ENCODE measurements at places on chromosomes 12 and 14.
A peak's percentile ranks its signal among the peaks of the same experiment; 100 is the strongest.

- DNase-seq, result no peak
Measured at GRCh38 chr14:60067882-60068281, 23.8 kb upstream of the PCNX4 start.

- DNase-seq, result no peak
Measured at GRCh38 chr12:98741556-98742265, 96.6 kb downstream of the APAF1 start.

DNA sequence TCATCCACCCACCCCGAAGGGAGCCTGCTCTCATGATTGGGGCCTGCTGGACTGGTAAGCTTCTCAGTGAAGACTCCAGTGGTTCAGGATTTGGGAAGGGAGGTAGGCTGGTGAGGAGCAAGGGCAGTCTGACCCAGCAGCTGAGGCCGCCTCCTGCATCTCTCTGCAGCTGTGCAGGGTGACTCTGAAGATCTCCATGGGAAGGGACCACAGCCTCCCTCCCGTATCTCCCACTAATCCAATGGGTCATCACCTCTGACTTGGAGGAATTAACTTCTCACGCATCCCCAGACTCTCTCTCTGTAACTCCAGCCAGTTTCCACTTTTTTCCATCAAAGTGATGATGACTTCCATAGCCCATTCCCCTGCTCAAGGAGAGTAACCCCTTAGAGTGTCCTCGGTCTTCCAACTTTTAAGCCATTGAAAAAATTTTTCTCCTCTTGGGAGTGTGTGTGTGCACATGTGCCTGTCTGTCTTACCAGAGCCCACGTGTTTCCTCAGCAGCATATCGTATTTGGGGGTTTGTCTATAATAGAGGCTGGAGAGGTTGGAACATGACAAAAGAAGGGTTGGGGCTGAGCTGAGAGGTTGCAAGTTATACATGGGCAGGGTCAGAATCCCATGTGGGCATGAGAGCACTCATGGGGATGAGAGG lies 11.3 kb downstream of the CLSTN3 start:
- no peak for DNase-seq

DNA sequence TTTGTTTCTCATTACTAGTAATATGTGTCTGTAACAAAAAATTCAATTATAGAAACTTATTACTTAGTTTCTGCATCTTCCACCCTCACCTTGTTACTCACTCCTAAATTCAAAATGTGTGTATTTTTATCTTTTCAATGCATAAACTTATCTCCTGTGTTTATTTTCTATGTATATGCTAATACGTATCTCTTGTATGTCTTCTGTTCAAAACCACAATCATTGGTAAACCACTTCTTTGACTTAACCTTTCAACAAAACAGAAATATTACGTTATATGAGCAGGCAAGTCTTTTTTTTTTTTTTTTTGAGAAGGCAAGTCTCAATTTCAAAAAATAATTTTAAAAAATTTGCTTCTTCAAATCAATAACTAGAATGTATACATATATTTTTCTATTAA lies 39.2 kb upstream of the RPH3A start:
- DNase-seq, result no peak

DNA sequence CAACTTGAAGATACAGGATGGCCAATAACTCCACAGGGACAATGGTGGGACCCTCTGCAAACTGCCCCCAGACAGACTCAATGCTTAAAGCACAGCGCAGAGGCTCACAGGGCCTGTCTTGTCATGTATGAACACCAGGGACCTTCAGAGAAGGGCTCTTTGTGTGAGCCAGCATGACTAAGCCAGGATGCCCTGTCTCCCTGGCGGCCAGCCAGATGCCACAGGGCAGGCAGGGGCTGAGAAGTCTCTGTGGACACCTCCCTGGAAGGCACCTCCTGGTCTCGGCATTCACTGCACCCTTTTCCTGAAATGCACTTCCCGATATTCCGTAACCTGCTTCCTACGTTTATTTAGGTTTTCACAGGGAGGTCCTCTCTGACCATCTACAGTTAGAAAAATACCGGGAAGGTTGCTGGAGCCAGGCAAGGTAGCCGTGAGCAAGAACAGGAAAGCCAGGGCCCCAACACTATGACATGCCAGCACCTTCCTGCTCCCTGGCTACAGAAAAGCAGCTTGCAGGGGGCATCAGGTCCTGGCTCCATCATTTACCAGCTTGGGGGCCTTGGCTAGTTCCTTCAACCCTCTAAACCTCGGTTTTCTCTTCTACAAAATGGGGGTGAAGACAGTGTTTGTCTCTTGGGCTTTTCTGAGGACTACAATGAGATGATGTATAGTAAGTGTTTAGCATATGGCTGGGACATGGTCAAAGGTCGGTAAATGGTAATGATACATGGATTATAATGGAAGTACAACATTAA lies 65.0 kb downstream of the PITPNM2 start:
- DNase-seq, result no peak

- no peak for DNase-seq
Measured at GRCh38 chr12:54991991-54992375, 7.4 kb upstream of the TESPA1 start.

DNA sequence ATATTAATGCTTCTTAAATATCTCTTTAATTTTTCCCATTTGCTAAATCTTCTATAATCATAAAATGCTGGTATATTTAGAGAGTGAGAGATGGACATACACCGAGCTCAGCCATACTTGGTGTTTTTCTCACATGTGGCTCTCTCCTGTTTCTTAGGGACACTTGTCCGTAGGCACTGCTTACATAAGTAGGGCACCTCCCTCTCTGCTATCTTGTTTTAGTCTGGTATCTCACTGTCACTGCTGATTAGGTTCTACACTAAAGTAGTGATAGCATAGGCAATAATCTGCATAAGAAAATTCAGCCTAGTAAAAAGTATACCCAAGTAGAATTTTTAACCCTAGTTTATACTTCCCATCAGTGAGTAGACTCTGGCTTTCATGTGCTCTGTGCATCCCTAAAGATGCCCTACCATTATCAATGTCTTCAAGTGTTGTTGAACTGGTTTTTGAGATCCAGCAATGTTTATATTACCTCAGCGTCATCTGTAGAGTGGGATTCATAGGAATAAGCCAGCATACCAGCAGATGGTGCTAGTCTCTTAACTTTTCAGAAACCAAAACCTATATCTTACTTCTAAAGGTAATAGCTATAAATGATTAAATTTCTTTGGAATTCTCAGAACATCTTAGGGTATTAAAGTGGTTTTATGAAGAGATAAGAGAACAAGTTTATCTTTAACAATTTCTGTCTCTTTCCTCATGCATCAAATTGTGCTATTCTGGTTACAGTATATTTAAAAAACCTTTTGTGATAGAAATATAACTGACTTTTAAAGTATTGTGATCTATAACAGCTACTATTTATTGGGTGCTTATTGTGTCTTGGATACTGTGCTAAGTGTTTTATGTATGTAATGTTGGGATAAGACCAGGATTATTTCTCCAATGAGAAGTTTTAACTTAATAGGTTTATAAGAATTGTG lies 32.9 kb downstream of the ARID2 start:
- DNase-seq, result peak; percentile 10

DNA sequence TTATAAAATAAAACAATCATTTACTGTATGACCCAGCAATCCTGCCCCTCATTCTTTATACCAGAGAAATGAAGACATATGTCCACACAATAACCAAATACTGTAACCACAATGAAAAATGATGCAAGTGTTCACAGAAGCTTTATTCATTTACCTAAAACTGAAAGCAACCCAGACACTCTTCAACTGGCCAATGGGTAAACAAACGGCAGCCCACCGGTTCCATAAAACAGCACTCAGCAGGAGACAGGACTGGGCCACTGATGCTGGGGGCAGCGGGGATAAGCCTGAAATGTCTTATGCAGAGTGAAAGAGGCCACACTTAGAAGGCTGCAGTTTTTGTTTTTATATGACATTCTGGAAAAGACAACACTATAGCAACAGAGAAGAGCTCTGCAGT lies 15.1 kb downstream of the DDX51 start:
- no peak for DNase-seq

DNA sequence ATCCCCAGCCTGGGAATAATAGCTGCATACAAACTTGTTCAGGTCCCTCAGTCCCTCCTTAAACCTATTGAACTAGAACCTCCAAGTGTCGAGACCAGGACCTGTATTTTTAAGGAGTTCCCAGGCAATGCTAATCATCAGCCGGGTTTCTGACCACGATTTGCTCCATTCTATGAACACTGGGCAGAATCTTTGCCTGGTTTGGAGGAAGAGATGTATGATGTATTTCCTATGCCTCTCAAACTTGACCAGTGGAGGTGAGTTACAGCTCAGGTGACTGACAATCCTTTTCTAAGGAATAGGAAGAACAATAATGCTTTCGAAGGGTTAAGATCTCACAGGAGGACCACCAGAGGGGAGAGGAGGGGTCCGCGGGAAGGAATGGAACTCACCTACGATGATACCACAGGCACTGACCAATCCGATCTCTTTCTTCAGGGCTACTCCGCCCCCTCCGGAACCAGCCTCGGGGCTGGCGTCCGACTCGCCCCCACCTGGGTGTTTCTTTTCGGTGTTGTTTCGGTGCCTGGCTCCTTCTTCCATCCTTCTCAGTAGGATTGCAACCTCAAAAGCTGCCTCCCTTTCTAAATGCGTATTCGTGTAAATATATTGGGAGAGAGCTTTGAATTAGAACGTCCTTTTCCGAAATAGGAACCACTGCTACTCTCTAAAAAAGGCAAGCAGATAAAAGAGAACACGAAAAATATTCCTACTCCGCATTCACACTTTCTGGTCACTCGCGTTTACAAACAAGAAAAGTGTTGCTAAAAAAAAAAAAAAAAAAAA lies 895 bp downstream of the SLC7A8 start:
- DNase-seq, result no peak

GRCh38 chr12:123076604-123077297 lies 74.1 kb downstream of the PITPNM2 start:
- DNase-seq, result no peak

DNA sequence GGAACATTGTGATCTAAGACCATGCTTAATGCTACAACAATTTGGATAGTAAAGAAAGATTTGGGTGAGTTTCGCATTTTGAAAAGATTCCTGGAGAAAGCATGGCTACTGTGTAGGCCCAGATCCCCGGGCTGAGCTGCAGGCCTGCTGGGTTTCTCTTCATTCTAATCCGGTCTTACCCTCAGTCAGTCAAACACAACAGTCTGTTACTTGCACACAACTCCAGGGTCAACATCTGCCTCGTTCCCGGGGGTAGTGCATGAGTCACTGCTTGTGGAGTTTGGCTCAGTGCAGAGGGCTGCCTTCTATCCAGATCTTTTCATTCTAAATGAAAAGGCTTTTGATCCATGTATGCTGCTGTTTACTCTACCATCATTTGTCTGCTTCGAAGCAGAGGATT lies 60.4 kb upstream of the SEL1L start:
- no peak for DNase-seq

DNA sequence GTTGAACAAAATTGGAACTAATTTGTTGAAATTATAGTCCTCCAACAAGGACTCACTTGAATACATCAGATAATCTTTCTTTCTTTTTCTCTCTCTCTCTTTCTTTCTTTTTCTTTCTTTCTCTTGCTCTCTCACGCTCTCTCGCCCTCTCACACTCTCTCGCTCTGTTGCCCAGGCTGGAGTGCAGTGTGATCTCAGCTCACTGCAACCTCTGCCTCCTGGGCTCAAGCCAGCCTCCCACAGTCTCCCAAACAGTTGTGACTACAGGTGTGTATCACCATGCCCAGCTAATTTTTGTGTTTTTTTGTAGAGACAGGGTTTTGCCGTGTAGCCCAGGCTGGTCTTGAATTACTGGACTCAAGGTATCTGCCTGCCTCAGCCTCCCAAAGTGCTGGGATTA lies 22.8 kb downstream of the WDR20 start:
- no peak for DNase-seq

DNA sequence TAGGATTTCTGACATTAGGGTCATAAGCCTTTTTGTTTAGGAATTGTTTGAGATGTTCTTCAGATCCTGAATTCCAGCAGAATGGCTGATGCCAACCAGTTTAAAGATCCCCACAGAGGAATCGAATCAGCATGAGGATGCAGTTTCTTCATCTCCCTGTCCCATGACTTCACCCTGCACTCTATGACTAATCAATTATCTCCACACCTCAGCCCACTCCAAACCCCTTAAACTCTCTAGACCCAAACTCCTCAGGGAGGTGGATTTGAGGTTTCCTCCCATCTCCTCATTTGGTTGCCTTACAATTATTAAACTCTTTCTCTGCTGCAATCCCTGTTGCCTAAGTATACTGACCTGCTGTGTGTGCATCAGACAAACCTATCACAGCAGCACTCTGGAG lies 86.5 kb upstream of the CRY1 start:
- no peak for DNase-seq

DNA sequence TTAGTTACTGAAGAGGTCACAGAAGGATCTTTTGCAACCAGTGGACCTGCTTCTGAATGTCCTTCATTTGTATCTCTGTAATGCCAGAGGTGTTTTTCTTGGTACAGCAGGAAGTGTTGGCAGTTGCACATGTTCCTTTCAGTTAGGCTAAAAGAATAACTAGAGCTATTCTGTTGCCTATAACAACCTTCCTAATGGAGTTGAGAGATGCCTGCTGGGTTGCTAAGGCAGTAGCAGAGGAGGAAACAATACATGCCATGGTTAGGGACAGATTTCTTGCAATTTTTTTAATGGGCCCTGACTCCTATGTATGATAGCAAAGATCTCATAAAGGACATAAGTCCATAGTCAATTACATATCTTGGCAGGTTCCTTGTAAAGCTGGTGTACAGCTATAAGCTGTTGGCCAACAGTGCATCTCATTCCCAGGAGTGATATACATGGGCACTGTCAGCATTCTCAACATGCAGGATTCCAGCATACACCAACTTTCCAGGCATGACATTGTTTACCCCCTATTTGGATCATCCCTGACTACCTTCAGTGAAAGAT lies 556.6 kb downstream of the CCER1 start:
- no peak for DNase-seq

DNA sequence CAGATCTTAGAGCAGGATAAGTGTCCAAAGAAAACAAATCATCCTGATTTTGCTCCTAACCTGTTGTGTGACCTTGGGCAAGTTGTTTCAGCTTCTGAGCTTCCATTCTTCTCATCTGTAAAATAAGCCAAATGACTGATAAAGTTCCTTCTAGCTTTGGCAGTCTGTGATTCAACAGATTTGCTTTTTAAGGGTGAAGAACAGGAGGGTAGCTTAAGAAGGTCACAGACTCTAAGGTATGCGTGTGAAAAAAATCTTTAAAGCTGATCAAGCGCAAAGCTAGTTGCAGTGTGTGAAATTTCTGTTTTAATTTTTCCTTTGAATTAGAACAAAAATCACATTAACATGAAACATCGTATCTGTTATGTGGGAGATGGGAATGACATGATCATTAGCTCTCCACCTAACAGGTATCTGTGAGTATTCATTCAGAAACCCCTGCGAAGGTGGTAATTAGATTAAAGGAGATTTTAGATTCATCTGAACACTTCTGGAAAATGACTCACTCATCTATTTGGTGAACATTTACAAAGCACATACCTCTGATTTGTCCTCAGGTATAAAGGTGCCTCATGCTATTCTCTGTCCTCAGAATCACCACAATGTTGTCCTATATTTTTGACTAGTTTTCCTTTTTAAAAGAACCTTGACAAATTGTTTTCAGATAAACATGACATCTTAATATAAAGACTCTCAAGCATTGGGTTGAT lies 131.9 kb upstream of the CPM start:
- DNase-seq, result no peak

All from GM04504 (cell line).